A549 treated with Hydrocortisone at 1 μM for 4 hours (cell line): ENCODE measurements at places on chromosomes 3 and 15. TPM values are rescaled to one million over a fixed set of nuclear protein-coding genes. Genes with fewer than 3 reads are reported as not detected.

Gene CCDC54
- not detected in 5 replicates for total RNA-seq

Gene ACAD9
- total RNA-seq = 22.8 to 28.9 TPM (median 24.2 TPM) in 5 replicates

Gene GABRB3
- total RNA-seq = 60.1 to 88.7 TPM (median 74.5 TPM) in 5 replicates

Gene CYP1A1
- total RNA-seq = 1.4 to 2.5 TPM (median 1.8 TPM) in 5 replicates

Gene SLC28A1
- total RNA-seq = 0.03 to 0.06 TPM in 2 of 5 replicates, not detected in the others

Gene UBL7
- total RNA-seq = 39.9 to 42.7 TPM (median 41.8 TPM) in 5 replicates

Gene HERC2
- total RNA-seq = 43.0 to 48.4 TPM (median 47.2 TPM) in 5 replicates
